ENCODE measurements at places on chromosomes 2 and 18.

GRCh38 chr2:100756704-100757103 is 63.2 kb upstream of the NPAS2 start:
- no peak for DNase-seq

DNA sequence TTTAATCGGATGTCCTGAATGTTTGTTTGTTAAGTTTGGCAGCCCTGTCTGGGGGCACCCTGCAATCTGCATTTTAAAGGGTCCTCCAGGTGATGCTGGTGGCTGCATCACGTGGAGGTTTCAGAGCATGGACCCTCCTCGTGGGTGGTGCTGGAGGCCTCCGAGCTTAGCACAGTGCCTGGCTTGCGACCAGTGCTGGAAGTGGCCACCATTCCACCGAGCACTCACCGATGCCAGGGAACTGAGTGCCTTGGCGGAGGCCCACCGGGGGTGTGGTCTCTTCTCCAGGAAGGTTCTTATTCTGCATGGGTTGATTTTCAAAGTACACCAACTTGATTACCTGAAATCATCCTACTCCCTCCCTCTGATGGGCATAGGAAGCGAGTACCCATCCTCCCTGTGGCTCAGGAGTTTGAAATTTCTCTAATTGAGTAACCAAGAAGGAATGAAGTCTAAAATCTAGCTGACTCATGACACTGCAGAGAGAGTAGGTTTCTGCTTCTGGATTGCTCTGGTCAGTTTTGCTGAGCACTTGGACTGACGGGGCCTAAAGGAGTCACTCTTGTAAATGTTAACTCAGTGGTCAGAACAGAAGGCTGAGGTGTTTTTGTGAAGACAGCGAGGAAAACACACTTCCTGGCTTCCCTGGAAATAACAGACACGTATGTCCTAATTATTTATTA is 58.1 kb upstream of the SLC66A3 start:
- DNase-seq: no peak

GRCh38 chr2:66854298-66854697 is 419.4 kb downstream of the MEIS1 start:
- no peak for DNase-seq

DNA sequence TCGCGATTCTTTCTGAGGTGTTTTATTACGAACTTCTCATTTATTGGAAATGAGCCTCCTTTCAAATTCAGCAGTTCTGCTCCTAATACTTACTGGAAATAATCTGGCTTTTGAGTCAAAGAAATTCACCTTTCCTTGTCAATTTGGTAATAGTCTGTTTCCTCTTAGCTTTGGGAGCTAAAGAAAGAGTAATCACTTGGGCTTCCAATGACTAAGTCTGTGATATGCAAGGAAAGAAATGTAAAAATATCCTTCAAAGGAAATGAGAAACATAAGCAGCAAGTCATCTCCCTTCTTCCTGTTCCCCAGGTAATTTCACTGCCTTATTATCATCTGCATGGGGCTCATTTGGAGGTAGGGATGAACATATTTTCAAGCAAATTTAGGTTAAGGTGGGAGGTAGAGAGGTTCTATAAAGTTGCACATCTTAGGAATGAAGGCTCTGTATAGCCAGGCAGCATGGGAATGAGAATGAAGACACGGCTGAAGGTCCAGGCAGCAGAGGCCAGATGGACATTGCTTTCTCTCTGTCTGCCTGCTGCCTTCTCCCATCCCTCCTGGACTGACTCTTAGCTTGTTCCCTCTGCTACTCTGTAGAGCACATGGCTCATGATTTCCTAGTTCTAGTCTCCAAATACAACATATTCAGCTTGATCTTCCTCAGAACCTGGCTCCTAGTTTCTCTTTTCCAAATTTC is 1.0 kb downstream of the SPP2 start:
- no peak for DNase-seq

All from G401 (cell line).